Esophagus squamous epithelium (tissue), 5 donors: ENCODE measurements at places on chromosomes 6 and 20.

DNA sequence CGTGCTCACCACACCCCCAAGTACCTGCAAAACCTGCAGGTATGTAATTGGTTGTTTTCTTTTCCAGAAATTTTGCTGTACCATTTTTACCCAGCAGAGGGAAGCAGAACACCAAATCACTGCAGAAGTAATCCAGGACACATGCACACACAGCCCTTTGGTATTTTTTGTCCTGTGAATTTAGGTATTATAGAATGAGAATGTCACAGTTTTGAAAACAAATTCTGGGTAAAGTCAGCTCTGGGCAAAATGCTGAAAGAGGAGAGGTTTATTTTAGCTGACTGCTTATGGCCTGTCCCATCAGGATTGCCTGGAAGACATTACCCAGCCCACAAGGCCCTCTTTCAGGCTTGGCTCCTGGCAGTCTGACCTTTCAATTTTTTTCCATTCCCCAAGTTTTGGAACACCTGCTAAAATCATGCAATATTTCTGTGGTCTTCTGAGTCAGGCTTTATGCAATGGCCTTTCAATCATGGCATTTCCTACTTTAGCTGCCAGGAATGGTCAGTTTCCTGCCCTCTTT lies 3.5 kb upstream of the EFHC1 start:
- no peak for DNase-seq

GRCh38 chr20:17014217-17014616 lies 212.6 kb upstream of the PCSK2 start:
- no peak for DNase-seq

- no peak for DNase-seq
These were observed 1042.7 kb downstream of the EPHA7 start for GRCh38 chr6:92376691-92377090.

GRCh38 chr6:100185615-100186014 lies 191.6 kb upstream of the MCHR2 start:
- DNase-seq = no peak

DNA sequence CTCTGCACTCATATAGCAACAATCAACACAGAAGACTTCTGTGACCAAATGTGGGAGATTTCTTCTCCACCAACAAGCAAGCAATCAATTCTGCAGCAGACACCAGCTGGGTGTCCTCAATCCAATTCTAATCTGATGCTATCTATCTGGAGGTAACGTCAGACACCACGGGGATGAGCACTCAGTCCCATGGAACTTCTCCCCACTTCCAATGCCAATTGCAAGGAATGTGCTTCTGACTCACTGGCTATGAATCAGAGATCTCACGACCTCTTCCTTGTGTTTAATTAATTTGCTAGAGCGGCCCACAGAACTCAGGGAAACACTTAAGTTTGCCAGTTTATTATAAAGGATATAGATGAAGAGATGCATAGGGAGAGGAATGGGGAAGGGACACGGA lies 103.5 kb upstream of the SIRPG start:
- no peak for DNase-seq
